Osteocyte (in vitro differentiated cells): ENCODE measurements at places on chromosomes 5 and 9.

DNA sequence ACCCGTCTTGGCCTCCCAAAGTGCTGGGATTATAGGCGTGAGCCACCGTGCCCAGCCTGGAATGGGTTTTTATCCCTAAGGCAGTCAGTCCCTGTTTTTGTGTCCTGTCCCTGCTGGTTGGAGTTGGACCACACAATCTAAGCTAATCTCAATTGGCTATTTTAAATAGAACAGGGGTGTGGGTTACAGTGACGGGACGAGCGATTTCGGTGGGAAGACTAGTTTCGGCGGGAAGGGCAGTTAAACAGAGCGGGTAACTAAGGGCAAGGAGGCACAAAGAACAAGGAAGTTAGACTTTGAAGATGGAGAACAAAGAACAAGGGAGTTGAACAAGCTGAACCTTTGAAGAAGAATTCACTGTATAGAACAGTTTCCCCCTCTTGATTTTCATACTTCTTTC is 1.4 kb downstream of the GTF3C5 start:
- no peak for DNase-seq

DNA sequence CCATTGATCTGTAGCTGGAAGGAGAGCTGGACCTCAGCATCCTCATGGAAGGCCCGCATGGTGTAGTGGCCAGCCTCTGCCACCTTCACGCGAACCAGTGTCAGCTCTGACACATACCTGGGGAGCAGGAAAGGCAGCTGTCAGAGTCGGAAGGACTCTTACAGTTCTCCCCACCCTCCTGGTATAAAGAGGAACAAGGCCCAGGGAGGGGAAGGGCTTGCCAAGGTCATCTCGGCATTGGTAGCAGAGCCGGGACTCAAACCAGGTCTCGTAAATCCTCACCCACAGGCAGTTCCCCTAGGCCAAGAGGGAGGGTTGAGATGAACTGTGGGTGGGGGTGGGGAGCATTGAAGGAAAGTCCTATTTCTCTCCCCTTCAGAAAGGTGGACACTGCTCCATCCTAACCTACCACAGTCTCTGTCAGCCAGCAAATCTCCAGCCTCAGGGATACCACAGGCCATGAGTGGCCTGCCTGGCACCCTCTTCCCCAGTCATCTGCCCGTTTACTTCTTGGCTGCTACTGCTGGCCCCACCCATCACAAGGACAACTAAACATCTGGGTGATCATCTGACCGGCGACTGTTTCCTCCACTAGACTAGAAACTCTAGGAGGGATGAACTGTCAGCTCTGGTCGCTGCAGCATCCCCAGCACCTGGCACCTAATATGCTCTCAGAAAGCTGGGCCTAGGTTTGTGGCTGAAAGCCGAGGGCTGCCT is 23.5 kb downstream of the PDGFRB start:
- DNase-seq, result no peak

- no peak for DNase-seq
Measured at GRCh38 chr5:30034870-30035269, 1158.6 kb upstream of the CDH6 start.

- DNase-seq, result no peak
Measured at GRCh38 chr9:636931-637591, 204.4 kb upstream of the DMRT1 start.

DNA sequence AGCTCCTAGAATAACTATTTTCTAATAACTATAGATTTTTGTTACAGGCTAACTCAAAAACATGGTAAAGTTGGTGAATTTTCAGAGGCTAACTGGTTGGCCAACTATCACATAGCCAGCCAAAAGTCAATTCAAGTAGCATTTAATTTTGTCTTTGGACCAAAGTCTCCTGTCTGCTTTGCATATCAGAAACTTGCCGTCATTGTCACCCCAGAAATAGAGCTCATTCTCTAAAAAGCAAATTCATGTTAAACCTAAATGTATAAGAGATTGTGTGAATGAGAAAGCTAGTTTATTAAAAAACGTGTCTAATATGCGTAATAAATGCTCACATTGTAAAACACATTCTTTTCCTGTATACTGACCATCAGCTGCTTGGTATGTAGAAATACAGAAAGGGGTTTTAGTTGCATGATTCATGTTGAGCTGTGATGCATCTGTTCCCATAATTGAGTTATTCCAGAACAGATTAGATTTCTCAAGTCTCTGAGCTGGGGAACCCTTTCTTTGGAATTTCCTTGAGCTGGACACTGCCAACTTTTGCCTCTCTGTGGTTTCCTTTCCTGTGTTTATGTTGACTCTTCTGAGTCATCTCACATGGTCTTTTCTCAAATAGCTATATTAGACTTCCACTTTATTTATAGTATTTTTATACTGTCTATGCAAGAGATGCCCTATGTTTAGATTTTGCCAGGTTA is 7.3 kb downstream of the SRFBP1 start:
- DNase-seq, result no peak

DNA sequence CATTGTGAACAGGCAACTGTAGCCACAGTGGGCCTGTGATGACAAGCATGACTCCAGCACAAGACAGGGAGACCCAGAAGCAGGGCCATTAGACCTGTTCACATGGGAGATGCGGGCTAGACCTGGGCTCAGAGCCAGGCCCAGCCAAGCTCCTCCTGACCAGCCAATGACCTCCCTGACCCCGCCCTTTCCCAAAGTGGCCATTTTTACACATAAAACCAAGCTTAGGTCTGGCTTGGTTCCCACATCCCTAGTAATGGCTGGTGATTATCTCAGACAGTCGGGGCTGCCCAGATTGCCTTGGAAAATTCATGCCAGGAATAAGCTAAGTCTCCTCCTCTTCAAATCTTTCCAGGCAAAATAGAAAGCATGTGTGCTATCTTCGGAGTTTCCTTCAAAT is 94.1 kb downstream of the FRMD3 start:
- no peak for DNase-seq

GRCh38 chr5:138467711-138468132 is 2.4 kb downstream of the EGR1 start:
- no peak for DNase-seq

DNA sequence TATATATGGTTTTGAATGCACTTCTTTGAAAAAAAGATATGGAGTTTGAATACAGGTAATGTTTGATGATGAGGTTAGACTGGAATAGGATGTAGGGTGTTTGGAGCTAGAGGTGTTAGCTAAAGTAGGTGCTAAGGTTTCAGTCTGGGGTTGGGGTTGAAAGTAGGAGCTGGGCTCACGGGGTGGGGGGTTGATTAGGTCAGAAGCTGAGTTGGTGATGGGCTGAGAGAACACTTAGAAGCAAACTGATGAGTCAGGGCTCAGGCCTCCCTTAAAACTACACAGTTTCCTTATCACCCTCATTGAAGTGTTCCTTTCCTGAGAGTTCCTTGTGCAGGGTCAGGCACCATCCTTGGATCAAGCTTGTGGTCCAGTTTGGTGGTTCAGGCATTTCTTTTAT is 308.8 kb upstream of the ADAMTS16 start:
- DNase-seq, result no peak

DNA sequence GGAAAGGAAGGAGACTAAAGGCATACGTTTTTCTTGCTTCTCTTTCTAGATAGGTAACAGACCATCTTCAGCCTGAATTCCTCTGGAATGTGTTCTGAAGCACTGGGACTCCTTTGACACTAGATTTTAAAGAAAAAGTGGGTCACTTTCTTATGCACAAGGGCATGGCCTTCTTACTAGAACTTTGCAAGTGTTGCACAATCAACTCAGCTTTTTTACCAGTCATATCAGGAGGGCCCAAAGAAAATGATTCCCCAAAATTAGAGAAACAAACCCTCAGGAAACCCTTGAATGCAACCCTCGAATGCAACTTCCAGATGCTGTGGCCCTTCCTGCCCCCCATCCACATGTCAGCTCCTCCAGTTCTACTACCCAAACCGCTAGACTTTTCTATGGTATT is 93.9 kb downstream of the YTHDC2 start:
- no peak for DNase-seq

GRCh38 chr5:85576666-85577065 is 1041.1 kb upstream of the COX7C start:
- no peak for DNase-seq

GRCh38 chr5:141934099-141934844 is 10.6 kb downstream of the DELE1 start:
- no peak for DNase-seq
